IMR-90 (cell line): ENCODE measurements at places on chromosomes 7 and 10.

DNA sequence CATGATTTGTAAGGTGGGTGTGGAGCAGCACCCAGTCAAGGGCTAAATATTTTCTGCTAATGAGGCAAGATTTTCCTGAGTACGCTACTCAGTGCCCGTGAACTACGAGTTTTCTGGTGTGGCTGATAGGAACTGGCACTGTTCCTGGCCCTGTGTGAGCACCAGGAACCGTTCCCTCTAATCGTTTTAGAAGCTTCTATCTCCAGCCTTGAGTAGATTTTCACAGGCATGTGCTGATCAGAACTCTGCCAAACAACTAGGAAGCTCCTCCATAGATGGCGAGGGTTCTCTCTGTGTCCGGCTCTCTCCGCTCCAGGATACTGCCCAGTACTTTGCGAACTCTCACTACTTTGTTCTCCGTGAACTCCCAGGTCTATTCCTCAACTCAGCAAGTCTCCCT lies 17.7 kb downstream of the TRIM4 start:
- DNase-seq: no peak

DNA sequence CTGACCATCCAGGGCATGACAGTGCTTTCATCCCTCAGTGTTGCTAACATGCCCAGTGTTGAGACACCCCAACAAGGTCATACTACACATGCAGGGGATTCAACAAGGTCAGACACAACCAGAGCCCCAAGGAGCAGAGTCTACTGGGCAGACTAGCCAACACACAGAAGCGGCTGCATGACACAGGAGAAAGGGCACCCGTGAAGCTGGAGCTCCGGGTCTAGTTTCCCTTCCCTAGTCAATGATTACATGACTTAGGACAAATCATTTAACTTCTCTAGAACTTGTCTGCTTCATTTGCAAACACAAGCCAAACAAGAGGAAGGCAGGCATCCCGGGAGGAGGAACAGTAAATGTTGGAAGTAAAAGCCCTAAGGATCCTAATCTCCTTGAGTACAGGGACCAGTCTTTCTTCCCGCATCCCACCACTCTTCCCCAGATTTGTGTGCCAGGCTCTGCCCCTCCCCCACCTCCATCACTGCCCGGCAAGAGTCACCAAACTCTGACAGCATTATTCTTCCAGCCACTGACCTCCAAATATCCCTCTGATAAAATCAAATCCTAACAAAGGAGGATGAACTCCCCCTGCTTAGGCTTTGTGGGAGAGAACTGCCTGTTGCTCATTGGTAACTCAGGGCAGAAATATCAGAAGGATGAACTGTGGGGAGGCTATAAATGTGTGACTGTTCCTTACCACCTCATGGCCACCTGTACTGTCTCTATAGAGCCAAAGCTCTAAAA lies 104.3 kb downstream of the KCNMA1 start:
- no peak for DNase-seq

DNA sequence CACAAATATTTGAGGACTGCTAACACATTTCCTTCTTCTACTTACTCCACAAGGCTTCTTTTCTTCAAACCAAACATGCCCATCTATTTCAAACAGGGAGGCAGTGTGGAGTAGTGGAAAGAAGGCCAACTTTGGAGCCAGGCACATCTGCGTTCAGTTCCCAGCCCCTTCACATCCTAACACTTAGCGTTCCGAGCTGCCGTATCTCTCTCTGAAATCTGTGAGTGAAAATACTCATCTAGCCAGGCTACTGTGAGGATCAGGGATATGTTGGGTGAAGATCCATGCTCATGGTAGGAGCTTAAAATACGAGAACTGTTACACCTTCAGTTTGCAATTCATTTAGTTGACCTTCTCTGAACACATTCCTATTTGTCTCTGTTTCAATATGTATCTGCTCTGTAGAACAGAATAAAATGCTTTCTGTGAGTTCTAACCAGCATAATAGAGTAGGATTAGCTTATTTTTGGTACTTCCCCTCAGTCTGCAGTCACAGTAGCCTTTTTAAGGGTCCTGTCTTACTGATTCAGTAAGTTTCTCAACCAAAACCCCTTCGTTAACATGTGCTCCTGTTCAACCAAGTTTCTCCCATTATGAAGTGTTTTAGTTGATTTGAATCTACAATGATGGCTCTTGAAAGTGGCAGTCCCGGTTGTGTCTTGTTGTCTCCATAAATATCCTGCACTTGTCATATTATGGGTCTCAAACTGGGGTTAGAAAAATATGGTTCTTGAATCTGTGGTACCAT lies 3.3 kb upstream of the MEST start:
- no peak for DNase-seq

GRCh38 chr7:94311515-94311914 lies 83.2 kb upstream of the COL1A2 start:
- no peak for DNase-seq

GRCh38 chr10:80292607-80293239 lies 3.3 kb upstream of the MAT1A start:
- no peak for DNase-seq

DNA sequence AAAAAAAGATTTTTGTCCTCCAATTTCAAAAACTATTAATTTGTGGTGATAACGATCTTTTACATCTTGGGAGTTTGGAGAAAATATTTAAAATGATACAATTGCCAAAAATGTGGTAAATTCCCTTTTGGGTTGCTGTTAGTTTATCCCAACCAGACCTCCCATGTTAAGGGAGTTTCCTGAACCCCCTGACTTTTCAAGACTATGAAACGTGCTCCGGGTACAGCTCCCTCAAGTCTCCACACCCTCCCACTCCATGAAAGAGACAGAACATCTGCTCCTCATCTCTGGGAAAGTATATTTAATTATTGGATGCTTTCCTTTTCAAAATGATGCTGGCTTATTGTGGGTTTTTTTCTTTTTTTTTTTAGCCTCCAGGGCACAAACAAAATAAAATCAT lies 534.6 kb upstream of the NRP1 start:
- no peak for DNase-seq

GRCh38 chr7:102412548-102412947 lies 16.4 kb downstream of the PRKRIP1 start:
- peak; percentile 13 for DNase-seq

GRCh38 chr10:18313626-18314025 lies 173.4 kb downstream of the CACNB2 start:
- DNase-seq: no peak

GRCh38 chr10:120735773-120736371 lies 115.3 kb upstream of the WDR11 start:
- DNase-seq: peak; percentile 12

- DNase-seq: no peak
These were observed at the start of gene SLC13A4 for GRCh38 chr7:135728136-135728669. Gene SLC13A4 (minus strand): TSS chr7:135728186. CDS start chr7:135727496, 690 bp downstream.
